ENCODE measurements at places on chromosomes 7 and 10.

DNA sequence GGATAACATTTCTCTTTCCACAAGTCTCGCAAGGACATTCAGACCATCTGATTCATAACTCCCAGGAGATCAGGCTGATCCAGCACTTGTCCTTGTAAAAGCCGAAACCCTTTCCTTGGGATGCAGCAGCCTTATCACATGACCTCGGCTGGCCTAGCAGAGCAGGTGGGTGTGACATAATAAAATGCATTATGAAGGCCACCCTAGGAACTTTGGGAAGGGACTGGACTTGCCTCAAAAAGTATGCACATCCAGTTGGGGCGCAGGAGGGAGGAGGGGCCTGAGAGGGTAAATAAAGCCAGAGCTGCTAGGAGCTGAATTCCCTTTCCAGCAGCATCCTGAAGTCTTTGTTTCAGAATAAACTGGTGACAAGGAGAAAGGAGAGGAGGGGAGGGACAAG, 260.8 kb downstream of the SNX13 start:
- no peak for DNase-seq

DNA sequence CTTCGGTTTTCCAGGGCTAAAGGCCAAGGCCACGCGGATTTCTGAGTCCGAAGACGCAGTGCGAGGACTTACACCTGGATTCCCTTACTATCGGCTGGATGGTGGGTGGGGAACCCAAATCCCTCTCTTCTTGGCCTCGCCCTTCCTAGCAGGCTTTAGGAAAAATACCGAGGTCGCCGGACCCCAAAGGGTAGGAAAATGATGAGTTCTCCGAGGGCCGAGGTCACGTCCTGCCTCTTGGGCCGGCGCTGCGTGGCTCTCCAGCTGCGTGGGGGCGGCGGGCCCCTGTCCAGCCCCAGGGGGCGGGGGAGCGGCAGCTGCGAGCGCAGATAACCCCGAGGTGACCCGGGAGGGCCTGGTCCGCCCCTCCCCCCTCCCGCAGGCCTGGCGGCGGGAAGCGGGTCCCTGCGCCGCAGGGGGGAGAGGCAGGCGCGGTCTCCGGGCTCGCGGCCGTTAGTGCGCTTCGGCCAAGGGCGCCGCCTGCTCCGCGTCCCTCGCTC, 805 bp upstream of the HMX3 start:
- DNase-seq: no peak

DNA sequence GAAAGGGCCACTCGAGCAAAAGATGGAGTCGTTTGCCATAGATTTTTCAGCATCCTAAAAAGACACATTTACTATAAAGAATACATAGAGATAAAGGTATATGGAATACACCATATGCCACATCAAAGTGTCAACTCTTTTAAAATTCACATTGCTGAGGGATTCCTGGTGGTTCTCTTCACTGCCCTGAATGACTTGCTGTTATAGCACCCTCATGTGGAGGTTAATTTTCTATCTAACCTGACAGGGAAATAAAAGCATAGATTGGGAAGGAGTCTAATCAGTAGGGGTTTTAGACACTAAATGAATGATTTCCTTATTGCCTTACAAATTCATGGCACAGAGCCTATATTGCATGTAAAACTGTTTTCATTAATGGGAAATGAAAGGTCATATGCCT, 25.9 kb downstream of the DNAH11 start:
- DNase-seq: no peak

- no peak for DNase-seq
These were observed 244.2 kb upstream of the PLXDC2 start for GRCh38 chr10:19572056-19572455.

GRCh38 chr7:42285383-42285824, 48.4 kb upstream of the GLI3 start:
- DNase-seq: no peak

GRCh38 chr10:36450380-36450779, 675.0 kb upstream of the ANKRD30A start:
- DNase-seq: no peak

- DNase-seq: no peak
These were observed 137.3 kb upstream of the CCDC6 start for GRCh38 chr10:60043561-60044241.

DNA sequence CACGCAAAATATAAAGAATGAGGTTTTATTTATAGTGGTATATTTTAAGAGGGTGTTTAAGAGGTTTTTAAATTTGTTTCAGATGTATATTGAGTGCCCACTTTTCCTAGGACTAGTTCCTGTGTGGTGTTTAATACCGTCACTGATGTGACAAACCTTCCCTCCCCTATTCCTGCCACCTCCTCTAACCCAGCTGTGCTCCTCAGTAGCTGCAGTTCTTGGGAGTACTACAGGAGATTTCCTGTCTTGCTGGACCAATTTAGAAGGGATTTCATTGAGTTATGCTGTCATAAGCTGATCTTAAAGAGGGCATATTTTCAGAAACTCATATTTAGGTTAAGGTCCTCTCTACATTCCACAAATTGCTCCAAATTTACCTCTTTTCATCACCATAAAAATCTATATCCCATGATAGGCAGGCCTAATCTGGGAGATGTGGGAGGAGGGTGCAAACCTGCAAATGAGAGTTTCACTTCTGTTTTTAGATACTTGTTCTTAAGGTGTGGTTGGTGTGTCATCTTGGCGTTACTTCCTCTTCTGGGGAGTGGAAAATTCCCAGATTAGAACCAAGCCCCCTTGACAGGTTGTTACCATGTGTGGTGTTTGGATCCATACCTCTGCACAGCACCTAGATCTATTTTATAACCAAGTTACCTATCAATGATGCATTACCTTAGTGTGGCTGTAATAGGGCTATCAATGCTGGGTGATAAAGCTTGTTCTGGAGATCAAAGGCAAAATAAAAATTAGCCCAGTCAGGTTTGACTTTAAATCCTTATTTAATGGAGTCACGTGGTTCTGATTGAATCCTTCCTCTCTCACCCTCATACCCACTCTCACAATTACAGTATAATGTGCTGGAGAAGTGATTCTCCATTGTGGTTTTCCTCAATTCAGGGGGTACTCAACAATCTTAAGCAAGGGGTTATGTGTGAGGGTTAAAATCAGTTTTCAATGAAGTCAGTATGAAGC, 141.1 kb downstream of the CDK14 start:
- DNase-seq: no peak

GRCh38 chr7:77542895-77543294, 5.8 kb downstream of the PTPN12 start:
- DNase-seq: no peak

GRCh38 chr7:102320181-102320580, 33.5 kb downstream of the SH2B2 start:
- DNase-seq: no peak

DNA sequence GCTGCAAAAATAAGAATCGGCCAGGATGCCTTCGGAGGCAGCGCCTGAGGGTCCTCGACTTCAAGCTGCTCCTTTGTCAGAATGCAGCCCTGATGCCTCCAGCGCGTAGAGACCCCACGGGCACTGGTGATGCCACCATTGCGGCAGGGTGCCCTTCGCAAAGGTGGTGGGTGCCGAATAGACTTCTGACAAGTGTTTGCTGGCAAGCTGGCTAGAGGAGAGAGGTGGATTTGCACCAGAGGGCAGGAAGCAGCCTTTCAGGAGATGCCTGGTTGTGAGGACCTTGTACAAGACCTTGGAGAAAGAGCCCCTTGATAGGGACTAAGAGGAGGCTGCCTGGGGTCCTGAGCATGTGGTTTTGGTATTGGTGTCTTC, 103.2 kb upstream of the PPIF start:
- no peak for DNase-seq

DNA sequence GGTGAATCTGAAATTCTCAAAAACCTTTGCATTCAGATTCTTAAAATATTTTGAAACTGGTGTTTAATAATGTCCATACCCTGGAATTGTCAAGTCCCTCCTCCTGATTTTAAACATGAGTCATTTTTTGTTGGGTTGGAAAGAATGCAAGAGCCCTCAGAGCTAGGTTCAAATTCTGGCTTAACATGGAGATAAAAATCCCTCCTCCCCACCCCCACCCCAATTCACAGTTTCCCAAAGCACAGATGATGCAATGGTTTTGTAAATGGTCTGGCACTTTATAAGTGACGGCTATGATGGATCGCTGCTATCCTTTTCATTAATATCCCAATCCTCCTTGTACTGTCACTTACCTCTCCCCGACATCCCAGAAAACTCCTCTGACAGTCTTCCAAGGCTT, 332.8 kb downstream of the PLXNA4 start:
- DNase-seq: no peak

GRCh38 chr10:95661818-95662217, 5.3 kb upstream of the ALDH18A1 start:
- DNase-seq: no peak

DNA sequence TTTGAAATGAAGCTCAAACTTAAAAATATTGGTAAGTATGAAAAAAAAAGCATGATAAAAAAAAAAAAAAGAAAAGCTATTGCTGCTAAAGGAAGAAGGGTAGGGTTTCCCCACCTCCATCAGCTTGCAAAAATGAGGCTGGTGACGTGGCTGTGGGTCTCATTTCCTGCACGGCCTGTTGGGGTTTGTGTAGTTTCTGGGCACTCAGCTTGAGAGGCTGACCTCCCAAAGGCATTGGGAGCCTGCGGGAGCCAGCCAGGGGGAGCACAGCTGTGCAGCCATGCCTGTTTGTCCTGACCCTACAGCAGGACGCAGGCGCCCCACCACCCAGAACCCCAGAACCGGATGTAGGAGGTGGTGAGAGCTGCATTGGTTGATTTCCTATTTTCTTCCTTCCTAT, 48.8 kb upstream of the CARD11 start:
- DNase-seq: no peak

DNA sequence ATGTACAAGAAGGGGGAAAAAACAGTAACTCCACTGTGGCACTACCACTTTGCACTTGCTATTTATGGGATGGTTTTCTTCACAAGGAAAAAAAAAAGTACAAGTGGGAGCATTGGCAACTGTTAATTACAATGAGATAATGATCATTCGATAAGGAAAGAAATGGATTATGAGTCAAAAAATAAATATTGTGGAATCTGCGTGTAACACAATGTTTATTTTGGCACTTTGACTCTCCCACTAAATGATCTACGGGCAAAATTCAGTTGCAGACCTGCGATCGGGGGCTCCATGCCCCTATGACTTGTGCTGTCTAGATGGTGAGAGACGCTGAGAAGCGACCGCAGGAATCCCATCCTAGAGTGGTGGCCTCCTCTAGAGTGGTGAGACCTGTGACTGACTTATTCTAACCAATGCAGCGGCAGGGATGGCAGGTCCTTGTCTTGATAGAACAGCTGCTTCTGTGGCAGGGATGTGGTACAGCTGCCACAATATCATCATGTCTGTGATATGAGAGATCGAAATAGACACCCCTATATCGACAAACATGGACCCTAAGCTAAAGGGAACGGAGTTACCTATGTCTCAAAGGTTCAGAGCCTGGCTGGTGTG, 345.0 kb upstream of the KLF6 start:
- DNase-seq: no peak

- DNase-seq: no peak
These were observed 282.4 kb downstream of the HPSE2 start for GRCh38 chr10:98953251-98953650.

GRCh38 chr10:122113161-122113944, 124.4 kb downstream of the TACC2 start:
- no peak for DNase-seq

DNA sequence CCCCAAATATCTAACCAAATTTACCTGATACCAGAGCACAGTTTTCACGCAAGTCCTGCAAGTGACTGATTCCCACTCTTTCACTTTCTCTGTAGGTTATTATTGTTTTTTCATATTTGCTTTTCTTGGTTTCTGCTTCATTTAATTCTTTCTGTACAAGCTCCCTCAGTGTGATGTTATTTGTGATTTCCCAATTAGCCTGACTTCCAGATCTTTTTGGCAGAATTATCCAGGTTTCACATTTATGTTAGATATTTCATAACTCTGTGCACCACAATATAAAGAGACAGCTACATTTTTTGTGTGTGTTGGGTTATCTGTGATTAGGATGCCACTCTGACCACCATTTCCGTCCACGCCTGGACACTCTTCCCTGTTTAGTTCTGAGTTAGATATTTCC, 381.5 kb upstream of the CNTNAP2 start:
- no peak for DNase-seq

DNA sequence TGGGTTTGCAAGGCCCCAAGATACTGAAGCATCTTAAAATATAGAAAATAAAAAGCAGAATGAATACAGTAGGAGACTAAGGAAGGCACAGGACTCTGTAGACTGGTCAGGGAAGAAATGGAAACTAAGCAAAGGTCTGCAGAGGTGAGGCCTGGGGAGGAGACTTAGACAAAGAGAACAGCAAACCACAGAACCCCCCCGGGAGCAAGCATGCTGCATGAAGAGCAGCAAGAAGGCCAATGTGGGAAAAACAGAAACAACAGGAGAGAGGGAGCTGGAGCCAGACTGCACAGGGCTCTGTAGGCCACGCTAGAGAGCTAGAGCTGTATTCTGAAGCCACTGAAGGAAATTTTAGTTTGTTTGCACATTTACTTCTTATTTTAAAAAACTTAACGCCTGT, 45.7 kb upstream of the ARID5B start:
- DNase-seq: no peak

GRCh38 chr10:42985436-42986316, 91.2 kb upstream of the RET start:
- no peak for DNase-seq

DNA sequence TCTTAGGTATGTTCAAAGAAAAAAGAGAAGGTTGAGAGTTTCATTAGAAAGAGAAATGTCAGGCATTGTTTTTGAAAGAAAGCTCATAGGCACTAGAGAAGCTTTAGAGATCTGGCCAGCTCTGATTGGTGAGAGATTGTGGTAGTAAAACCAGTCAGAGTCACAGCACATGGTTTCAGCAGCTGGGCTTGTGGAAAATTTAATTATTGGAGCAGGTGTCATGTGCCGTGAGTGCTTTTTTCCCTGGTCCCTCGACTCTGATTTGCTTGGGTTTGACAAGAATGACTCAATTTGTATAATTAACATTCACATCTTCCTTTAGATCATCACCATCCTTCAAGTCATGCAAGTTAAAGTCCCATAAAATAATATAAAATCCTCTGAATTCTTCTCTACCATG, 35.2 kb downstream of the MRPL32 start:
- DNase-seq: no peak

DNA sequence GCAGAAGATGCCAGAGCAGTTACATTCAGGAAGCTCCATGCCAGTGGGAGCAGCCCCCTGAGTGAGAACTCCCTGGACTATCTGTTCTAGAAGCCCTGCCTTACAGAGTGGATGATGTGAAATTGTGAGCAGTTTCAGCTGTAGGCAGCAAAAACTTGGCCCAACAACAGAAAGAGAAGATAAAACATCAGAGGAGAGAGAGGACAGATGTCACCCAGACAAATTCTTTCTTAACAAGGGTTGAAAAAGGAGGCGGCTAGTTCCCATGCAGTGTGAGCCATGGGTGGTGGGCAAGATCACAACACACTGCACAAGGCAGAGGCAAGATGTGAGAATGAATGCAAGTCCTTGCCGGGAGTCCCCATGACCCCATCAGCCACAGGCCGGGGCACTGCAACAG, 46.6 kb upstream of the FXYD4 start:
- DNase-seq: no peak

DNA sequence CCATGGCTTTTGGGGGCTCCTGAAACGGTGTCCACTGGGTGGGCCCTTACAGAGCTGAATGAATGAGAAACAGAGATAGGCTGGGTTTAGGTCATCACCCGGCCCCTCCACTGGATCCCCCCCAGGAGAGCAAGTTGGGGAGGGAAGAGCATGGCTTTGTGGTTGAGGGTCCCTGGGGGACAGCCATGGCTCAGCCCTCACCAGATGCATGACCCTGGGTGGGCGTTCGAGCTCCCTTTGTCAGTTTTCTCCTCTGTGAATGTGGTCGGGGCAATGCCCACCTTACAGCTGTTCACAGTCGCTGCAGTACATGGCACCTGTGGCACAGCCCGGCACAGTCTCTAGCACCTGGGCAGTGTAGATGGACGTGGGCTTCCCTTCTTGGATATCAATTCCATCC, 40.6 kb upstream of the CXCL12 start:
- DNase-seq: no peak
